ENCODE measurements at places on chromosomes 2 and 18. TPM values are rescaled to one million over a fixed set of nuclear protein-coding genes. Genes with fewer than 3 reads are reported as not detected.

DNA sequence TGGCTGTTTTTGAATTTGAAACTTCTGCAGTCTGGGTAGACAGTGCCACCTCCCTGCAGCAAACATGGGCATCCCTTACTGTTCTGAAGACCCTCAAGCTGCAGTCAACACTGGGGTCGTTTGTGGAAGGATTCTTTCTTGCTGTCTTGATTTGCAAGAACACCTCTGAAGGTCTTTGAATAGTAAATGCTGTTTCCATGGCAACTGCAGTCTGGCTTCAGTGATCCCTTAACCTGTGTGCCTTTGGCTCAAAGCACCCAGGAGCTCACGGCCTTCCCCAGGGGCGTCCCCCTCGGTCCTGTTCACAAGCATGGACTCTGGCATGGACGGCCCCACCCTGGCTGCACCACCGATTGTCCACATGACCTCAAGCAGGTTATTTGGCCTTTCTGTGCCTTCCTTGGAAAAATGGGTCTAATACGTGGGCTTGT, 38.3 kb downstream of the LRRFIP1 start:
- DNase-seq, result no peak

DNA sequence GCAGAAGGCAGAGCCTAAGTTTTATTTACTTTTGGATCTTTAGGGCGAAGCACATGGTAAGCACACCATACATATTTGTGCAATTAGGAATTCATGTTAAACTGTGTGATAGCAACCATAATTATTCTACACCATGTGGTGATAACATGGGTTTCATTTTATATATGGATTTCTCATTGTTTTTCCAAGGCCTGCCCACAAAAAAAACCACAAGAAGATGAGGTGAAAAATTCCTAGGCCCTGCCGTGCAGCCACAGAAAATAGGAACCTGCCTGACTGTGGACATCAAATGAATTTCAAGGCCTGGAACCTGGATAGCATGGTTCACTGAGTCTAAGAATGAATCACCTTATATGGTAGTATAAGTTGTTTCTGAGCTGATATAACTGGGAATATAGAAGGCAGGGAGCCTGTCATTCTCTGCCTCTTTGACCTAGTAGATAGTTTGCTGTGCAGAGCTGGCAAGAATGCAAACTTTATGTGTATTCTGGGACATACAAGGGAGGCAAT, 22.4 kb upstream of the SSB start:
- peak; percentile 15 for DNase-seq

DNA sequence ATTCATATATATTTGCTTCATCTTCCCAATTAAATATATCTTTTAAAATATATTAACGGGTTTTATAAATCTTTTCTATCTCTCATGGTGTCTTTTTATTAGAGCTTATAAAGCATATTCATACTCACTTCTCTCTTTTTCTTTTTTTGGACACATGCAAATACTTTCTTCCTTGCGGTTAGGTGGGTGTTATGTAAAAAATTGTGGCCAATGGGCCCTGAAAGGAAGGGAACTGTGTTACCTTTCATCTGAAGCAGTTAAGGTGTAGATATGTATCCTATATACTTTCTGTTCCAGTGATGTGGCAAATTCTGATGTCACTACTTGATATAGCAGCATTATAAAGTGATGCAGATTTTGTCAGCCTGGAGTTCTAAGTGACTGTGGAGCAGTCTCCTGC, 714.5 kb downstream of the PLCL1 start:
- no peak for DNase-seq

- DNase-seq, result peak; percentile 92
Observed at GRCh38 chr2:163348857-163349380, 386.9 kb downstream of the FIGN start.

The GALNT5 gene
- 10.6 TPM for total RNA-seq

Measured in RPMI7951 (cell line).